B cell (primary cell): ENCODE measurements at places on chromosomes 12 and 14. TPM values are rescaled to one million over a fixed set of nuclear protein-coding genes. Genes with fewer than 3 reads are reported as not detected.

GRCh38 chr12:106101803-106102202, 37.0 kb downstream of the NUAK1 start:
- DNase-seq, result no peak

DNA sequence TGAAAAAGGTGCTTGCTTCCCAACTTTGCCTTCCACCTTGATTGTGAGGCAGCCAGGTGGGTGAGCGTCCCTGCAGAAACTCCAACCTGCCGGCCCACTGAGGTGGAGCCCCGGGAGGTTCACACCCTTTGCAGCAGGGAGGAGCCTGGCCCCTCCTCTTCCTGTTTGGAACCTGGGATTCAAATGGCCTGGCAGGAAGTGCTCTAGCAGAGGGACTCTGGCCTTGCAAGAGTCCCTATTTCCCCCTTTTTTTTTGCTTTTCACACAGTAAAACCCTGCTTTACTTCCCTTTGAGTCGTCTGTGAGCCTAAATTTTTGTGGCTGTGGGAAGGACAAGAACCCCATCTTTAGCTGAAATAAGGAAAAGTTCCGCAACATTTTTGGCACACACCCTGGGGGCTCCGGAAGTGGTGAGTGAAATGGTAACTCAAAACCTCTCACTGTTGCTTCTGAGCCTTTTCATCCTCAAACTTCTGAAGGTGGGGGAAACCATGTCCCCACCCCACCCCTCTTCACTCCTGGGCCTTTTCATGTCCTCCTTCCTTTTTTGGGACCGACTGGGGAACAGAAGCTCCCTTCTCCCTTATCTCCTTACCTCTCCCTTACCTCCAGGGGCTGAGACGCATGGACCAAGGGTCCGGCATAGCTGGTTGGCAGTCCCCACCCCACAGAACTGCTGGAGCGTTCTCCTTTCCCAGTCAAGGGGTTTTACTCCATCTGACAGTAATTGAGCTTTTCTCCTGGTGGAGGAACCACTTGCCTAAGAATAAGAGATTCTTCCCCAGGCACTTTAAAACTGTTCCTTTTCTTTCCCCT, 102.0 kb downstream of the KCNMB4 start:
- DNase-seq, result no peak

GRCh38 chr14:58535044-58535443, 102.7 kb upstream of the DACT1 start:
- no peak for DNase-seq

GRCh38 chr12:51955702-51956101, 4.2 kb downstream of the ACVR1B start:
- DNase-seq, result no peak

GRCh38 chr12:125184213-125184967, 119.2 kb downstream of the AACS start:
- DNase-seq, result no peak

GRCh38 chr12:76679778-76680177, 84.1 kb upstream of the ZDHHC17 start:
- DNase-seq, result no peak

GRCh38 chr12:19074700-19075099, 54.8 kb upstream of the PLEKHA5 start:
- DNase-seq, result no peak

GRCh38 chr12:71220260-71220659, 62.5 kb upstream of the TSPAN8 start:
- no peak for DNase-seq

OR6C1 gene
- not detected in 2 replicates for polyA plus RNA-seq

TPPP2 gene
- polyA plus RNA-seq, result not detected in 2 replicates

CLEC12A gene
- 0.76 and 1.0 TPM in 2 replicates for polyA plus RNA-seq

MAX gene
- polyA plus RNA-seq, result 98.6 and 130 TPM in 2 replicates

SPIC gene
- polyA plus RNA-seq, result not detected in 2 replicates

KRT85 gene
- not detected in 2 replicates for polyA plus RNA-seq
